Suprapubic skin (tissue), 4 donors: ENCODE measurements at places on chromosomes 1 and 21.

DNA sequence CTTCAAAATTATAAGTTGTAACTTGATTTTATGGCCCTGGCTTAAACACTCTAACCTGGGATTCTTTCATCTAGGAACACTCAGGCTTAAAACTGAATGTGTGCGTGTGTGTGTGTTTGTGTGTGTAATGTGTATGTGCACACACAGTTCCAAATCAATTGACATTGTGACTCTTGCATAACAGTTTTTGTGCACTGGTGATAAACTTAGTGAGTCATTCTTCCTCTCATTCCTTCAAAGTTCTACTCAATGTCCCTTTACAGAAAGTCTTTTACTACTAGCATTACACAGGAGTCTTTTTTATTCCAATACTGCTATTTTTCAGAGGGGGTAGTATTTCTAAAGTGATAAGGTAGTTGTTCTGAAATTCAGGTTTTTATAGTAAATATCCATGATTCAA, 943.6 kb downstream of the KCNT2 start:
- DNase-seq, result no peak

DNA sequence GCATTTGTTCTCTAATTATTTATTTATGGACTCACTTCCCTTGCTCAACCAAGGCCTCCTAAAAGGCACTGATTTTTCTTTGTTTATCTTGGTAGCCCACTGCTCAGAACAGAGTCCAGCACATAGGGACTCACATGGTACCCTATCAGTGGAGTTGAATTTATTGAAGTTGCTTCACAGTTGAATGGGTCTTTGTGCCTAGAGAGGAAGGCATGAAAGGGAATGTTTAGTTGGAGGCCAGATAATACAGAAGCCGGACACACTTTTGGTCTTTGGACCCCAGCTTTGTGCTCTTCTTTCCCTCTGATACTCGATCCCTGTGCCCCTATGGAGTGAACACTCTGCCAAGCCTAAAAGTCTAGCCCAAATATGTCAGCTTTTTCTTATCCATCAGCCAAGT, 429.0 kb downstream of the PRDM2 start:
- DNase-seq, result no peak

DNA sequence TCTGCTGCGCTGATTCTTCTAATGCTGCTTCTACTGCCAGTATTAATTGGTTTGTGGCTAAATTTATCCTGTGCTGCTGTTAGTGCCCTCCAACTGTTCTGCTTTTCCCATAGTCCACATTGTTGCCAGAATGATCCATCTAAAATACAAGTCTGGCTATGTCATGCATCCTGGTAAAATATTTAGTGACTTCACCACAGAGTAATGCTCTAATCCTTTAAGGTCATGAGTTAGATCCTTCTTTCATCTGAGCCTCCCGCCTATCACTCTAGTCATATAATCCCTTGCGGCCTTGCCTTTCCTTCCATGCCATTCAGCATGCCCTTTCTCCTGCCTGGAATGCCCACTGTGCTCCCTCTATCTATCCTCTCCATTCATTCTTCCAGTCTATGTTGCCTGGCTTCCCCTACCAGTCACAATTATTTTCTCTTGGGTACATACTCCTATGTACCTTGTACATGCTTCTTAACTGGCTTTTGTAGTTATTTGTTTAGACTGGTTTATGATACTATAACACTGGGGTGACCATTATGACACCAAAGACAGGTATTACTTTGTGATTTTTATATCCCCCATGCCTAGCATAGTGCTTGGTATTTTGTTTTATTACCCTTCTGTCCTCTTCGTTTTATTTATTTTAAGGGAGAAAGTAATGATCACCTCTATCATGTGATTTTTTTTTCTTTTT, 144.0 kb downstream of the MAGI3 start:
- DNase-seq, result no peak

DNA sequence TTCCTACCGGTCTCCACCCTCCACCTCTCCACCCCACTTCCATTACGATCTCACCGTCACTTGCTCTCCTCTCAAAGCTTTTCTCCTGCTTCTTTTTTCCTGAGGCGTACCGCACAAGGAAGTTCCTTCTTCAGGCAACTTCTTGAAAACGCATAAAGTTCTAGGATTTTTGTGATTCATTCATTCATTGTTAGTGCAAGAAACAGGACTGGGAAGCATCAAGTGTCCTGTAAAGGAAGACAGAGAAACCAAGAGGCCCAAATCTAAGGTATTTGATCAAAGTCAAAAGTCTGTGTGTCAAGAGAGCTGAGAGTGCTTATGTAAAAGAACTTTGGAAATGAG, 1.3 kb upstream of the RCC2 start:
- no peak for DNase-seq

DNA sequence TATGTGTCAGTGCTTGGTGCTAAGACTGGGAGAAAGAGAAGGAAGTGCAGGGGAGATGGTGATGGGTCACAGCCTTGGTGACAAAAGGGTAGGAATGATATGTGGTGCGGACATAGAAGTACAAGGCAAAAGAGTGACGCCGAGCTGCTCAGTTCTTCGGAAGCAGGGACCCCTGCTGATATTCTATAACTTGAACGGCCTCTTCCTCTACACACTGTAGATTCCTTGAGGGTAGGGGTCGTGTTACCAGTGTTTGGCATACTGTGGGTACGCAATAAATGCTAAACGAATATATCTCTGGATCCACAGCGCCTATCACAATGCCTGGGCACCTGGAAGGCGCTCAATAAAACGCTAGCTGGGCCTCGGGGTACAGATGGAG, 488 bp downstream of the DBT start:
- DNase-seq, result no peak

DNA sequence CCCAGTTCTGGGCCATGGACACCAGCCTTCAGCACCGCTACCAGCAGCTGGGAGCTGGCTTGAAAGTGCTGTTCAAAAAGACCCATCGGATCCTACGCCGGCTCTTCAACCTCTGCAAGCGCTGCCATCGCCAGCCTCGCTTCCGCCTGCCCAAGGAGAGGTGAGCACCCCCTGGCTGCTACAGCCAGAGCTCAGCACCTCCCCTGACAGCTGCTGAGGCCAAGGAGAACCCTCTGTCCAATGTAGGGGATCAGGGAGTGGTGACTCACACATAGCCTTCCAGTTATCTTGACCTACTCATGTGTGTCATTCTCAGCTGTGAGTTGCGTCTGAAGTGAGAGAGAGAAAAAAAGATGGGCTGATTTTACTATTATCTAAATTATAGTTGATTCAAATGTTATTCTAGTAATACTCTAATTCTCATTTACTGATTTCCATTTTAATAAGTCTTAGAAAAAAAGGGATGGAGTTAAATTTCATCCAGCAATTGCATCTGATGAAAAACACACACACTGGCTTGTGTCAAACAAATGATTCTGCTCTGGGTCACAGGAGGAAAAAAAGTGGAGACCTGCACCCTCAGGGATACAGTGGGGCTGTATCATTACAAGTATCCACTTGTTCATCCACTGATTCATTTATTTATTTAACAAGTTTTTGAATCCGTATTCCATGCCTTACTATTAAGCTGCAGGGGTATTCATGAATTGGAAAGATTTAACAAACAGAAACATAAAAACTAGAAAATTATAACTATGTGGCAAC, 108.0 kb downstream of the BRINP2 start:
- no peak for DNase-seq

DNA sequence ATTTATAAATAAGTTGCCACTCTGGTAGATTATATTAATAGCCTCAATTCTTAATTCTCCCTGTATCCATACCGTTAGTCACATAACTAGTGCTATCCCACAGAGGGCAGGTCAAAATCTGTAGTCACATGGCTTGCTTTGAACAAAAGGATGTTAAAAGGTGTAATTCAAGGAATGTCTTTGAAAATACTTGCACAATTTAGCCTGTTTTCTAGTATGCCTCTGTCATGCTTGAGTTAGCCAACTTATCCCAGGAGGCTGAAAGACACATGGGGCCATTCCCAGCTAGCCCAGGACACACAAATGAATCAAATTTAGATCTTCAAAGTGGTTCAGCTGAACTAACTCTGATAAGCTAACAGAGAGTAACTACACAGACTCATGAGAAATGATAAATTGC, 758.5 kb upstream of the NEGR1 start:
- no peak for DNase-seq

DNA sequence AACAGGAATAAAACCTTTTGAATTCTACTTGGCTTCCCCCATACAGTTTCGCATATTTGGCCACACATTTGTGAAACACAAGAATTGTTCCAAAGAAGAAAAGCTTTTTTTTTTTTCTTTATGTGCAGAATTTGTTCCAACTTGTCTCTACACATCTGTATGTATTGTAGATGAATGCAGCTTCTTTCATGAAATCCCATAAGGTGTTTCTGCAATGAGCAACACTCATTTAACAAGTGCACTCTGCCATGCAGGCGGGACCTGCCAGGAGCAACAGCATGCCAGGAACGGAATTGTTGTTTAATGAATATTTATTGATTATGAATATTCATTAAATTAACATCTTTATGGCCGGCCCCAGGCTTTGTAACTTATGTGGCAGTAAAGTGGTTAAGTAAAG, 1075.0 kb downstream of the TTLL7 start:
- DNase-seq, result no peak

GRCh38 chr21:46550116-46550941, 54.6 kb downstream of the S100B start:
- DNase-seq, result no peak

- DNase-seq, result no peak
These were observed 43.3 kb downstream of the S100B start for GRCh38 chr21:46561445-46562090.

- DNase-seq, result no peak
These were observed 47.1 kb downstream of the PTGS2 start for GRCh38 chr1:186633116-186633515.

- DNase-seq, result peak; percentile 42
These were observed 35.3 kb downstream of the ATF3 start for GRCh38 chr1:212643877-212644276.

DNA sequence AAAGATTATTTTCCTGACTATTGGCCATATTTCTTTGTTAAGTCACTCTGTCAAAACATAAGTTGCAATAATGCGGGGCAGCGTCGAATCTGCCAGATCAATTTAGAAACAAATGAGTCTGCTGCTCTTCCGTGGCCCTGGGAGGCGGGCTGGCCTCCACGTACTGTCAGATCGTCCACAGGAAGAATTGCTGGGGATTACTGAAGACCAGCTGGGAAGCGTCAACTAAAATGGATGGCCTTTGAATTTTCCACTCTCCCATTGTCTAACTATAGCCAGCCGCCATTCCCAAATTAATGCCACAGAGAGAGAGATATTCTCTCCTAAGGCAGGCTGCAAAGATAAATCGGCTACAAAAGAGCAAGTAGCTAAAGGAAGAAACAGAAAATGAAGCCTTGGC, 560.2 kb downstream of the SMYD3 start:
- DNase-seq, result no peak

DNA sequence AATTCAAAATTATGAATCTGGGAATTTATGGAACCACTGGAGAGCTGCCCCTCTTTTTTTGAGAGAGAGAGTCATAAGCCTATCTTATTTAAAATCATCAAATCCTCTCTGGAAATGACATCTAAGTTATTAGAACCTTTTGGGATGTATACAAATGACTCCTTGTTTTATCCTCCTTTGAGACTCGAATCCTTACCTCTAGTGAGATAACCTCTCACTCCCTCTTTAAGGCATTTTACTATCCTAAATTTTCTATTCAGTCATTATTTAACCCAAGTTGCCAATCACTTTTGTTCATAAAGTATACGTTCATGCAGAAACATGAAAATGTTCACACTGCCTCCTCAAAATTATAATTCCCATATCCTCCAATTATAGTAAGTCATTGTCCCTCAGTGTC, 313.6 kb upstream of the C1orf87 start:
- no peak for DNase-seq

DNA sequence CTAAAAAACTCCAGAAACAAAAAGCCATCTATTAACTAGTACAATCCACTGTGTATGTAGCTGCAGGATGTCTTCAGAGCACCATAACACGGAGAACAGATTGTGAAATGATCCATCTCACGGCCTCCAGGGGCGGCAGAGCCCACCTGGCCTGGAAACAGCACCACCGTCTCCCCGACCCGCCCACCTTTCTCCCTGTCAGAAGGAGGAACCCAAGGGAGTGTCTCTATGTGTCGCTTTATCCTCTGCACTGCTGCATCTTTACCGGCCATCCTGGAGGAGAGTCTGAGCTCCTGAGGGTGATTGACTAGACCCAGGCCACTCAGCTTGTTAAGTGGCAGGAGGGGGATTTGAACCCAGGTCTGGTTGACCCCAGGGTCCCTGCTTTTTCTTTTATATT, 405.0 kb downstream of the MATN1 start:
- no peak for DNase-seq

DNA sequence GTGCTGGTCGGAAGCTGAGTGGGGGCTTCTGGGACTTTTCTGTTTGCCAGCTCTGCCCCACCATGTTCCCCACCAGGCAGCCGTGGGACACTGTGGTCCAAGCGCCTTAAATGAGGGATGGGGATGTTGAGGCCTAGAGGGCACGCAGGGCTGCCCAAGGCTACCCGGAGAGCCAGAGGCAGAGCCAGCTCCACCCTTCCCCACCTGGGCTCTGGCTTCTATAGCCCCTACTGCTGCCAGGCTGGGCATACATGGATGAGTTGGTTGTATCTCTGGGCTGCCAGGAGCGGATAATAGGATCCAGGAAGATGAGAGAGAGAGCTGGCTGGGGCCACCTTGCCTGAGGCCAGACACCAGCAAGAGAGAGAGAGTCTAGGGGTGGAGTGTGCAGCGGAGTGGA, 49.4 kb downstream of the PTPRU start:
- no peak for DNase-seq

DNA sequence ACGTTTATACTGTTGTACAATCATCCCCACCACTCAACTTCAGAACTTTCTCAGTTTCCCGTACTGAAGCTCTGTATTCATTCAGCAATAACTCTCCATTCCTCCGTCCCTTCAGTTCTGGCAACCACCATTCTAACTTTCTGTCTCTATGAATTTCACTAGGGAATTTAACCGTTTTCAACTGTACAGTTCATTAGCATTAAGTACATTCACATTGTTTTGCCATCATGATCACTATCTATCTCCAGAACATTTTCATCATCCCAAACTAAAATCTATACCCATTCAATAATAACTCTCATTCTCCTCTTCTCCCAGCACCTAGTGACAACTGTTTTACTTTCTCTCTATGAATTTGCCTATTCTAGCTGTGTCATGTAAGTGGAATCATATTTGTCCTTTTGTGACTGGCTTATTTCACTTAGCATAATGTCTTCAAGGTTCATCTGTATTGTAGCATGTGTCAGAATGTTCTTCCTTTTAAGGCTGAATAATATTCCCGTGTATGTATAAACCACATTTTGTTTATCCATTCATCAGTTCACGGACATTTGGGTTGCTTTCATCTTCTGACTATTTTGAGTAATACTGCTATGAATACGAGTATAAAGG, 75.0 kb downstream of the CEP350 start:
- no peak for DNase-seq
